ENCODE measurements at places on chromosomes 7 and 10.

DNA sequence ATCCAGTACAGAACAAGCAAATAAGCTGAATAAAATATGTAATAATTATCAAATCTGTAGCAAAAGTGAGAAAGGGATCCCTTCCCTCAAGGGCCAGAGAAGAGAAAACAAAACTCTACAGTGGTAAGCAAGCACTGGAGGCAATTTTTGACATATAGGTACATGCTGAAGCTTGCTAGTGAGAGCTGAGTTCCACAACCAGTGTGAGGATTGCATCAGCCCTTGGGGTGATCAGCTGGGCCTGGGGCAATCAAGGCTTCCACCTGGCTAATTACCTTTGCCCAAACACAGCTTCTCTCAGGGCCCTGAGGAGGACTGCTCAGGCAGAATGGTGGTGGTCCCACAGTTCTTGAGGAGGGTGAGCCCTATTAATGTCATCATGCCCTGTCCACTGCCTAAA, 134.4 kb upstream of the DLX6 start:
- no peak for DNase-seq

- DNase-seq = no peak
Measured at GRCh38 chr10:97083228-97083829, 102.4 kb downstream of the SLIT1 start.

- DNase-seq = no peak
Measured at GRCh38 chr10:69223028-69223342, 2.9 kb downstream of the HKDC1 start.

DNA sequence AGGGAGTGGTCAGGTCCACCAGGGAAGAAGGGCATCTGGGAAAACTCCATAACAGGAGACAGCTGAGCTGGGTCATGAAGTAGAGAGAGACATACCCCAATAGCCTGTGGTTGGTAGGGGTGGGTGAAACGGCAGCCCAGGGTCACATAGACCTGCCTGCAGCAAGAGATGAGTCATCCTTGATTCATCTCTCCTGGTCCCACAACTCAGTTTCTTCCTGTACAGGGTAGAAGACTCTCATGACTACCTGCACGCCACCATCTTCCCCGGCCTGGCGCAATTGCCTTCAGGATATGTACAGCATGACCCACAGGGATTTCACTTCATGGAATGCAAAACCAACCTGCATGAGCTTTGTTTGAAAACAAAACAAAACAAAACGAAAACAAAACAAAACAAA, 45.1 kb upstream of the ADAM12 start:
- DNase-seq = no peak

- DNase-seq = peak; percentile 70
Measured at GRCh38 chr7:39621784-39622411, 1.5 kb upstream of the RALA start.

DNA sequence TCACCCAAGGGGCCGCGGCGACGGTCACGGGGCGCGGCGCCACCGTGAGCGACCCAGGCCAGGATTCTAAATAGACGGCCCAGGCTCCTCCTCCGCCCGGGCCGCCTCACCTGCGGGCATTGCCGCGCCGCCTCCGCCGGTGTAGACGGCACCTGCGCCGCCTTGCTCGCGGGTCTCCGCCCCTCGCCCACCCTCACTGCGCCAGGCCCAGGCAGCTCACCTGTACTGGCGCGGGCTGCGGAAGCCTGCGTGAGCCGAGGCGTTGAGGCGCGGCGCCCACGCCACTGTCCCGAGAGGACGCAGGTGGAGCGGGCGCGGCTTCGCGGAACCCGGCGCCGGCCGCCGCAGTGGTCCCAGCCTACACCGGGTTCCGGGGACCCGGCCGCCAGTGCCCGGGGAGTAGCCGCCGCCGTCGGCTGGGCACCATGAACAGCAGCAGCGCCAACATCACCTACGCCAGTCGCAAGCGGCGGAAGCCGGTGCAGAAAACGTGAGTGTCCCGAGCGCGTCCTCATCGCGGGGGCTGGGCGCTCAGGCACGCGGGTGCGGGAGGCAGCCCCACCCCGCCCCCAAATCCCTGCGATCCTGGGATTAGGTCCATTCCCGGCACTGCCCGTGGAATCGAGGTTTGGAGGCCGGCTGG, 509 bp downstream of the AHR start:
- peak; percentile 26 for DNase-seq

DNA sequence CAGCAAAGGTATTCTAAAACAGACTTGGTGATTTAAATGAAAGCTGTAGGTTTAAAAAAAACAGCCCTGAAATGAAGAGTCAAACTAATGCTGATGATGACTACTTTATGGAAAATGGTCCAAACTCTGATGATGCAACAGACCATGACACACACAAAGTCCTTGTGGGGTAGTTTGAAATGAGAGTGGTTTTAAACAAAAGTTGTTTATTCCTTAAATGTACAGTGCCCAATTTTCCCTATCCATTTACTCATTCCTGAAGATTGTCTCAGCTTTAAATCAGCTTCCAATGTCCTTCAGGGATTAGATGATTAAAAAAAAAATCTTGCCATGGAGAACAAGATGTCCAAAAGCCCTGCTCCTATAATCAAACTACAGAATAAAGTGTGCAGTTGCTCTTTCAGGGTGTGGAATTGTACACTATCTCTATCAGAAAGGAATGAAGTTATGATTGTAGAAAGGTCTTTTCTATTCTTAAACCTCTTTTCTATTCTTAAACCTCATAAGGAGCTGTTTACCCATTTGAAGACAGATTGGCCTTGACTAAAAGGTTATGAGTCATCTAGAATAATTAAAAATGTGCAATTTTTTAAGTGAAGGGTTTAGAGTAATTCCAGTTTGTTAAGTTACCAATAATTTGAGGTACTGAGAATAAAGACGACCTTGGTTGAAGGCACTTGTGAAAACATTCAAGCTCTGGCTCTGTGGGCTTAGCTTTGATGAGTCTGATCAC, 70.2 kb upstream of the ITGA8 start:
- DNase-seq = no peak

- DNase-seq = no peak
Measured at GRCh38 chr7:122203814-122204213, 59.8 kb upstream of the AASS start.

DNA sequence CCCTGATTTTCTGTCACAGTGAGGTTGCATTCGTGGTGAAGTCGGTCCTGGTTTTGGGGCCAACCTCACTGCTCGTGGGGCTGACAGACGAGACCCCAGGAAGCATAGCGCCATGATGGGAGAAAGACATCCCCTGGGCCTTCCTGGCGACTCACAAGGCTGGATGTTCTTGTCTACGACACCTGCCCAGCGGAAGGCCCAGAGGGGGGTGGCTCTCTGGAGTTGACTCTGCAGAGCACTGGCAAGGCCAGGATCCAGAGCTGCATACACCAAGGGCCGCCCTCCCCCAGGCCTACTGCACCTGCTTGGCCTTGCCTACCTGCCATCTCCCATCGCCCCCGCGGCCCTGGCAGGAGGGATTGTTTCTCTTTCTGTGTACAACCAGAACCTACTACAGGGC, 608.9 kb downstream of the PTPRN2 start:
- no peak for DNase-seq

GRCh38 chr7:133354546-133355324, 101.9 kb downstream of the EXOC4 start:
- DNase-seq = no peak

- DNase-seq = no peak
Measured at GRCh38 chr7:39952374-39952773, 2.3 kb downstream of the CDK13 start.

GRCh38 chr10:78437407-78437768, 403.7 kb downstream of the RPS24 start:
- DNase-seq = no peak

DNA sequence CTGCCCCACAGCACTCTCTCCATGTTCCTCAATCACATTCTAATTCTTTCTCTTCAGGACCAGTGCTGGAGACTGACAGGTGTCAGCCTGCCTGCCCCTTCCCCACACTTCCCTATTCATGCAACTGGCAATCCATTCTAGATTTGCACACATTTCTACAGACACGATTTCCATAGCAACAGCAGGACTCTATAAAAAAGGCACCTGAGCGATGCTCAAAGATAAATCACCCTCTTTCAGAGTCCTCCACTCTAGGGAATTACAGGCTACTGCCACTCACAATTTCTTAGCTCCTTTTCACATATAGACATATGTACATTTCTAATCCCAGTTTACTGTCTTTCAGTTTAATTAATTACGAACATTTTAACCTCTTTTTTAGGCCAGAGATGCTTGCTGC, 118.1 kb upstream of the ANKRD1 start:
- DNase-seq = no peak

- no peak for DNase-seq
Measured at GRCh38 chr10:535051-535450, 154.4 kb downstream of the DIP2C start.

DNA sequence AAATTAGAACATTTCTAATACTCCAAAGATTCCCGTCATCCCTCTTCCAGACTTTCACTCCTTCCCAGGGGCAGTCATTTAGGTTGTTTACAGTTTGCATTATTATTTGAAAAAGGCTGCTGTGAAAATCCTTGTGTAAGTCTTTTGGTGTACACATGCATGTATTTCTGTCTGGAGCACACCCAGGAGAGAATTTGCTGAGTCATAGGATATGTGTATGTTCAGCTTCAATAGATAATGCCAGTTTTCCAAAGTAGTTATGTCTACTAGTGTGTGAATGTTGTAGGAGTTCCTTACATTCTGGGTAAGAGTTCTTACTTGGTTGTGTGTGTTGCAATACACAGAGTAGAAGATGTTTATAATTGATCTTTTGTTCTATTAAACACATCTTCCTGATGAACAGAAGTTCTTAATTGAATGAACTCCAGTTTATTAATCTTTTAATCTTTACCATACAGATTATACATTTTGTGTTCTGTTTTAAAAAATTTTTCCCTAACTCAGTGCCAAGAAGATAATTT, 25.3 kb downstream of the CROT start:
- no peak for DNase-seq

GRCh38 chr10:54614072-54614471, 187.0 kb downstream of the PCDH15 start:
- no peak for DNase-seq

DNA sequence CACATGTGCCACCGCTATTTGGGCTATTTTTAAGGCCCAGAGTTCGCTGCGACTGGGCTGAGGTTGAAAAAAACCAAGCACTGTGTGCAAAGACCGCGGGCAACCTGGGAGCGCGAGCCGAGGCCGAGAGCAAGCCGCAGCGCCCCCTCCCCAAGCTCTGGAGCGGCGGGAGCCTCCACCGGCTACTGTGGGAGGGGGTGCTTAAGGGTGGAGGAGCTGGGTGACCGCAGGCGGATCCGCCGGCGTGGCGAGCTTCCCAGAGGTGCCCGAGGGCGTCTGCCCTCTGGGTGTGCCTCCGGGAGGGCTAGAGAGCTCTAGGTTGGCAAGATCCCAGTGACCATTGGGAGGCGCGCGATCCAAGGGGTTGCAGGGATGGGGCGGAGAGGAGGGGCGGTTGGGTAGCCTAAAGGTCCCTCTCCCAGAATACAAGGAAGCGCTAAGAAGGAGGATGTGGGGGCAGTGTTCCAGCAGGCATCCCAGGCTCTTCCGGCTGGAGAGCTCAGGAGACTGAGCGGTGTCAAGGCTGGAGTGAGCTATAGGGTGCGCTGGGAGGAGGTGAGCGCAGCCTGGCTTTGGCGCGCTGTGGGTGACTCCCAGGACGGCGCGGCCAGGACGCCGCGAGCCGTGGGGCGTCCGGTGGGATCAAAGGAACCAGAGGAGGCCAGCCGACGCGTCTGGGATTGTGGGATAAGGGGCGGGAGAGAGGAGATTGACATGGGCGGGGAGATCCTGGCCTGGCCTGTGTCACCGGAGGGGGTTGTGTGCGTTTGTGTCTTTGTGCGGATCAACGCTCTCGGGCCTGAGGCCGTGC, 8.0 kb downstream of the DLX5 start:
- DNase-seq = no peak

GRCh38 chr10:3765146-3765545, 19.9 kb downstream of the KLF6 start:
- no peak for DNase-seq

- no peak for DNase-seq
Measured at GRCh38 chr7:138074121-138074520, 2.1 kb upstream of the AKR1D1 start.

DNA sequence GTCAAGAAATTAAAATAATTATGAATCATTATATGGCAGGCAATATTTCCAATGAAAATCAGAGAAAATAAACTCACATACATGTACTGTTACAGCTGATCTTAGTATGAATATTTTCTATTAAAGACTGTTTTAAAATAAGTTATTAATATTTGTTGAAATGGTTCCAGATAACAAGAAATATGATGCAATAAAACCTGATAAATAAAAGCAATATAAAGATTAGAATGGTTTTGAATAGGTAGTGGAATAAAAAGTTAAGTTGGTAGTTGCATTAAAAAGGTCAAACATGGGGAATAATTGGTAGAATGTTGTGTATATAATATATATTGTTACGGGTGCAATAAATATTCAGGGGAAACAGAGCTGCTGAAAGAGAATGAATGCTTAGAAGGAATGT, 52.5 kb downstream of the MEST start:
- no peak for DNase-seq

DNA sequence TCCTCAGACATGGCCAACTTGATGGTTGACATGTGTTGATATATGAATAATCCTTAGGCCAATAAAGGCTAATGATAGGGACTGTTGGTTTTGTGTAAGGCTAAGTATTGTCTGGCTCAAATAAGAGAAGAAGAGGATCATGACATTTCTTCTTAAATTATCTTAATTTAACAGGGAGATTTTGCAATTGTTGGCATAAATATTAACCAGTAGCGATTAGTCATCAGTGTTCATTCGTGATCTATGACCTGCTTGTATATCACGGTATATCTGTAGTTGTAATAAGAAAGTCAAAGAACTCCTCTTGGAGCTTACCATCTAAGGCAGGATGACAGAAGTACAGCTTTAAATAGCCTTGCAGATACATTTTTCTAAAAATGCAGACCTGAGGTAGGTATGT, 196.4 kb downstream of the CREB5 start:
- DNase-seq = no peak

- DNase-seq = no peak
Measured at GRCh38 chr7:112160130-112160770, 45.9 kb downstream of the DOCK4 start.

DNA sequence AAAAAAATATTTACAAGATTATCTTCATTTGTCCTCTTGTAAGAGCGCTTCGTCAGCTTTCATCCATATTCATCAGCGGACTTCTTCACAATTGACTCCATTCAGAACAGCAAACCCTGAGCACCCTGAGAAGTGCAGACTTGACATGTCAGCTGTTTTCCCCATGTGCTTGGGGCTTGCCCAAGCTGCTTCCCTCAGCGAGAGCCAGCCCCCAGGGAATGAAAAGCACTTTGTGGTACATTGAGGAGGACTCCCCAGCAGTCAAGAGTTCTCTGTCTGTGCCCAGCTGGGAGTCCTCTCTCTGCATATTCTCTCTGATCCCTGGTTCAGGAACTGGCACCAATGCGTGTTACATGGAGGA, 22.7 kb downstream of the HKDC1 start:
- DNase-seq = no peak

- no peak for DNase-seq
Measured at GRCh38 chr7:21448974-21449373, 21.1 kb downstream of the SP4 start.

- no peak for DNase-seq
Measured at GRCh38 chr7:55022002-55022985, 3.5 kb downstream of the EGFR start.
